HFFc6 (cell line): ENCODE measurements at places on chromosomes 3 and 15.

DNA sequence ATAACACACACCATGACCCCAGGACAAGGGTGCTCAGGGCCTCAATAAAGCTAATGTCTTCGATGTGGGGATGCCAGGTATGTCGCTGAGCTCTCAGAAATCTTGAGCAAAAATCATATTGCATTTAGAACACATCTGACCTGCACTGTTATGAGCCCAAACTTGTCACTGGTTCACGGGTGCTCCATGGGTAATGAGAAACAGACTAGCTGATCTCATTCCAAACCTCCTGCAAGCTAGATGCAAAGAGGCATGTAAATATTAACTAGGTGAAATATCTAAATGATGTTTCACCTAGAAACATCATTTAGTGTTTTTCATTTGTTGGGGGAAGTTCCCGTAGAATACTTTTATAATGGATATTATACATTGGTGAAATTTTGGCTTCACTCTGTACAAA, 549.4 kb downstream of the OCA2 start:
- no peak for DNase-seq

GRCh38 chr3:157582637-157582973, 79.4 kb upstream of the VEPH1 start:
- no peak for DNase-seq

DNA sequence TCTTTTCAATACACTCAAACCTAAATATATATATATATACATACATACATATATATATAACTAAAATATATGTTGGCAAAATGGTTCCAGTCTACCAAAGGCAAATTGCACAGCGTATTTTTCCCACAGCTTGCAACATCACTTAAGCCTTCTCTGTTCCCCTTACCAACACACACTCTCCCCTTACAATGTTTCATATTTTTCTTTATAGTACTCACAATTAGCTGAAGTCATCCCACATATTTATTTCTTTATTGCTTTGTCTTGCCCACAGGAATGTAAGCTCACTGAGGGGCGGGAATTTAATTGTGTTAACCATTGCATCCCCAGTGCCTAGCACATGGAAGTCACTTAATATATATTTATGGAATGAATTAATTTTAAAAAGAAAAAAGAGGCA, 288.3 kb downstream of the ULK4 start:
- DNase-seq: peak; percentile 42

DNA sequence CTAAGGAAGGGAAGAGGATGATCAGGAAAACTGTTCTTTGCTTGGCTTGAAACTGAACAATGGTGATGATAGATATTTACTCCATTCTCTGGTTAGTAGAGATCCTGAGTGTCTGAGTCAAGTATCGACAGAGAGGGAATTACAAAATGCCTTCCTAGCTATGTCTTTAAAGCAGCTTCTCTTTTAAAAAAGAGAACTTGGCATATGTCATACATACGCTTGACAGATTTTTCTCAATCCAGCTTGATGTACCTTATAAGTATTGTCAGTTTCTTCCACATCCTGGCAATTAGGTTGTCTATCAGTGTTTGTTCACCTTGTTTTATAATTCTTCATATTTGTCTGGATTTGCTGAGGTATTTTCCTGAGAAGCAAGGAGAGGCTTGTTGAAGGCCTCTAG, 5.0 kb upstream of the EPHB1 start:
- DNase-seq: no peak

GRCh38 chr3:169467751-169468150, 195.8 kb downstream of the MECOM start:
- no peak for DNase-seq

DNA sequence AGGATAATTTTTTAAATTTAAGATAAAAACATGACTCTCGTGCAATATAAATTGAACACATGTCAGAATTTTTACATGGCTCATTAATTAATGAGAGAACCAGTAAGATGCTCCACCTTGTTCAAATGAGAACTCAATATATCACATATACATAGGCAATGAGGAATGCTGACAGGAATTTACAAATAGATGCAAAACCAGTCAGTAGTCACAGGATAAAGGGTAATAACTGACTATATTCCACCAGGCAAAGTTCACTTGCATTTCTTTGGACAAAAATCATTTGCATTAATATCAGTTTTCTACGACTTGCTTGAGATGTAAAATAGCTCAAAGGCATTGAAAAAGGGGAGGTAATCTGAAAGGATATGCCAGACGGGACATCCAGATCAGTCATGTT, 139.4 kb downstream of the STAC start:
- DNase-seq: no peak

- no peak for DNase-seq
These were observed 256.1 kb upstream of the HES1 start for GRCh38 chr3:193879864-193880242.

DNA sequence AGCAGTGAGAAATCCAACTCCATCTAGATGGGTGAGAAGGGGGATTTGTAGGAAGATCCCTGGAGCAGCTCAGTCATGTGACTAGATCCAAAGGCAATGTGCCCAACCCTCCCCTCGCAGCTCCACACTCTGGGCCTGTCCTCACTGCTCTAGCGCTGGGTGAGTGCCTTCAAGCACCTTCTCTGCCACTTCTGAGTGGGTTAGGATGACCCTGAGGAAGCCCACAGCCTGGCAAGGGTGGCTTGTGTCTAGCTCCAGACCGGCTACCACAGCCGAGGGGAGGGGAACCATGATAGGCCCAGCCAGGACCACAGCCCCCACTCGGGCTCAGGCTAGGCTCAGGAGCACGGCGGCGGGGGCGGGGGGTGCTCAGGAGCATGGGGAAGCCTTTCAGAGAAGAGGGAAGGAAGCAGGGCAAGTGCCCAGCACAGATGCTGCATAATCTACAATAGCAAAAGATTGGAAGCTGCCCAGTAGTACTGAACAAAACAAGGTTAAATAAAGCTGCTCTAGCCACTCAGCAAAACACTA, 1.7 kb downstream of the SPATA12 start:
- DNase-seq: no peak

DNA sequence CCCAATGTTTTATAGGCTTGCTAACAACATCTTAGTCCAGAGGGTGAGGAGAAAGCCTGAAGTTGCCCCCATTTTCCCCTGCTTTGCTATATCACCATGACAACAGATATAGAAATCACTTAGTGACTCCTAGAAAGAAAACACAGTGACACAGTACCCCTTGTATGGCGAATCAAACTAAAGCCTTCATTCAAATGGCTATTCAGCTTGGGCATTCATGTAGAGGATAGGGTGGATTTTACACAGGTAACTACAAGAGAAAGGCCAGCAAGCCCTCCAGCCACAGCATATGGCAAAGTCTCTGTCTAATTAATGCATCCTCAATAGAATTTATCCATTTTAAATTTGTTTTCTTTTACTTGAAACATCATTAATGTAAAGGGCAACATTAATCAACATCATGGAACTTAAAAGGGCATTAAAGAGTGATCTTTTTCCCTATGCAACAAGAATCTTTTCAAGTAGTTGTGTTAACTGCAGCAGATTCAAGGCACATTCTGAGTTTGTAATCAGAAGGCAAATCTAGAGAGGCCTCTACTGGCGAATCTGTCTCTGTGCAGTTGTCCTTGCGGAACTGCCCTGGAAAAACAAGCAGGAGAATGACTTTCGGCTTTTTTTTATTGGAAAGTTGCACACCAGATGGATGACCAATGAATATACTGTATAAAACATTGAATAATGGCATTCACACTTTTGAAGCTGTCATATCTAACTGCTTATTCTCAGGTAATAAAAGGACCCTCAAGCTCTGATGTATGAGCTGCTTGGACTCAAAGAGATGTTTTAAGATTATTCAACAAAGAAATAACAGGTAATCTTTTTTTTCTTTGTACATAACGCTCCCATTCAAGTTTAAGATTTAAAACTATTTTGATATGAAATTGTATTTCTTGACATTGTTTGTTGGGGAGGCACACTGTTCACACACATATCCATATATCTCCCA, 621.7 kb upstream of the AGTR1 start:
- DNase-seq: peak; percentile 53

DNA sequence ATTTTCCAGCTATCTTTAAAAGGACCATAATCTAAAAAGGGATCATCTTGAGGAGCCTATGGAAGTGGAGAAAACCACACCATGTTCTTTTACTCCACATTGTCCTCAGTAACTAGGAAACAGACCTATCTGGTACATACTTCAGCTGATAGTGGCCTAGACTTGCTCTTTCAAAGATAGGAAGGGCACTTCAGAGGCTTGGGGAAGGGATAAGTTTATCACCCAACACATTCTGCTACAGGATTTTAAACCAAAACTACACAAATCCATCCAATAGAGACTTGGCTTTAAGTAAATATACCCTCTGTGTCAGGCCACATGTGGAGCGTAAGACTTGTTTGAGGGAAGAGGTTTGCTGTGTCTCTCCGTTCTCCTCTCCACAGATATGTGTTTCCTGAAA, 35.4 kb downstream of the CP start:
- no peak for DNase-seq

GRCh38 chr3:58955308-58955707, 94.5 kb downstream of the CFAP20DC start:
- DNase-seq: no peak

DNA sequence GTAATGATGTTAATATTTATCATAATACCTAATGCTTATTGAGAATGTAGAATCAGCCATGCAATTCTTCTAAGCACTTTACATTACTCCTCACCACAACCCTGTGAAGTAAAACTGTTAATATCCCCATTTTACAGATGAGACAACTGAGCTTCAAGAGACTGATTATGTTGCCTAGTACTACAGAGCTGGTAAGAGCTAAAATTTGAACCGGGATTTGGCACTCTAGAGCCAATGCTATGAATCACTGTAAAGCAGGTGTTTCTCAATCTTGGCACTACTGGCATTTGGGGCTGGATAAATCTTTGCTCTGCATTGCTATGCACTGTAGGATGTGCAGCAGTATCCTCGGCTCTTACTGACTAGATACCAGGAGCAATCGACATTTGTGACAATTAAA, 367.7 kb downstream of the MAGI1 start:
- no peak for DNase-seq

- no peak for DNase-seq
These were observed 32.2 kb downstream of the ZDHHC19 start for GRCh38 chr3:196178993-196179379.

DNA sequence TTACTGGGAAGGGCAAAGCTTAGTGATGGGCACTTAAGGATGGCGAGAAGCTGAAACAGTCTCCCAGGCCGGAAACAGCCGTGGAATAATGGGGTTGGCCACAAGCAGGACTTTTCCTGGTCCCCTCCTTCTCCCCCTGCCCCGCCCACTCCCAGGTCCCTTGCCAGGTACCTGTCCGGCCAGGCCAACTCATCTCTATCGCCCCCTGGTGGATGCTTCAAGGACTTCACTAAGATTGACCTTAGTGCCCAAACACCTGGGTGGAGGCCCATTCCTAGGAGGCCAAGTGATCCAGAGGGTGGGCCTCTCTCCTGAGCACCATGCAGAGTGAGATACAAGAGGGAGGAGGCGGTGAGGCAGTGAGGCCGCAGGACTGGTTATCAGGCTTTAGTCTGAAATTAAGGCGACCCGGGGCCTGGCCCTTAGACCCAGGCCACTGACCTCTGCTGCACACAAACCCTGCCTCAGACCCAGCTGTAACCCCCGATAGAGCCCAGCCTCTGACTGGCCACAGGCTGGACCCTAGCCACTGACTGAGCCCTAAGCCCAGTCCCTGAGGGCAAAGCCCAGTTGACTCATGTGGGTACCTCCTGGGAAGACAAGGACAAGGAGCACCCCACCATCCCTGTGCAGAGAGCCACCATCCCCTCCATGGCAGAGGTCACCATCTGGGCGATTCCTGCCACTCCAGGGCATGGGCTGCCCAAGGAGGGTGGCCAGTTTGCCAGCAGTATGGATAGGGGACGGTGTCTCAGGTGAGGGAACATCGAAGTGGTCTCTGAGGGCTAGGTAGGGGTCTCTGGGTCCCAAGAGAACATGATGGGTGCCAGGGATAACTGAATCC, 37.6 kb downstream of the VIPR1 start:
- no peak for DNase-seq

DNA sequence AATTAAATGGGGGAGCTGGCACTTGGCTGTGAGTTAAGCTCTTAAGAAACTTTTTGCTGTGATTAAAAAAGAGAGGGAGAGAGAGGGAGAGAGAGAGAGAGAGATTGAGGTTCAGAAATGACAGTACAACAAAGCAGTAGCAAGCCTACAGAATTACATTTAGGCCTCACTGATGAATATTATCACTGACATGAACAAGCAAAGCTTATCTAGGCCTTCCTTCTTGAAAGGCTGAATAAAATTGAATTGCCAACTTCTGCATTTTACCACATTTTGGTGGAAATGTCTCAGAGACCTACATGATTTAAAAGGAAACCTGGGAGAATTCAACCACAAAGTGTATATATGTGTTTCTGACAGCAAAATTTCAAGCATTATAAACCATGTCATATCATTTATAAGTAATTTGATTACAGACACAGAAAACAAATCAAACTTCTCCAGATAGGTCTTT, 530.8 kb downstream of the SOX2 start:
- DNase-seq: no peak

DNA sequence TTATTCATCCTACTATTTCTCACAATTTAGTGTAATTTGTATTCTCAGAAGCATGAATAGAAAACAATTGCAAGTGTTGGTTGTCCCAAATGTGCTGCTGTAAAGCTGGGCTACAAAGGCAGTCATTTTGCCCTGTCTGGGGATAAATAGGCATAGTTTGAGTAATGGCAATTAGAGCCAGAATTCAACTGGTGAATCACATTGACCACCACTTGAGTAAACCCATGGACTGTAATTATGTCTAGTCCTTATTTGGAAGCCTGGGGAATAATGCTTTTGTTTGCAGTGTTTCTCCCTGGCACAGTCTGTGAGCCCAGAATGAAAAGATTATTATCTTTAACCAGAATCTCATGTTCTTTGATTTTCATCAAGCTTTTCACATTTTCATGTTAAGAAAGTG, 30.5 kb upstream of the CHL1 start:
- no peak for DNase-seq

DNA sequence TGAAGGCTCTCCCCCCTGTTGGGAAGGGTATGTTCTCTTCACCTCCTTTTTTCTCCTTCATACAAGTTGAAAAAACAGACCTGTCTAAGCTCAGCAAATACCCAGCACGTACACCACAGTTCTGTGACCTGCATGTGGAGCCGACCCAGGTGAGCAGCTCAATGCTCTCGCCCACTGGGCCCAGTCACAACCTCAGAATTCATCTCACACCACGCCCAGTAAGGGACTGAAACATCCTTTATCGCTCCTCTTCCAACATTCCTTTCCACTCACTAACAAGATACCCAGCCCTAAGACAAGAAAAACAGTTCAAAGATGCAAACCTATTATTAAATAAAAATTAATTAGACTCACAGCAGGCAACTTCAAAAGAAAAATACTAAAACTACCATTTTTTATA, 68.9 kb downstream of the FOXP1 start:
- DNase-seq: peak; percentile 18

DNA sequence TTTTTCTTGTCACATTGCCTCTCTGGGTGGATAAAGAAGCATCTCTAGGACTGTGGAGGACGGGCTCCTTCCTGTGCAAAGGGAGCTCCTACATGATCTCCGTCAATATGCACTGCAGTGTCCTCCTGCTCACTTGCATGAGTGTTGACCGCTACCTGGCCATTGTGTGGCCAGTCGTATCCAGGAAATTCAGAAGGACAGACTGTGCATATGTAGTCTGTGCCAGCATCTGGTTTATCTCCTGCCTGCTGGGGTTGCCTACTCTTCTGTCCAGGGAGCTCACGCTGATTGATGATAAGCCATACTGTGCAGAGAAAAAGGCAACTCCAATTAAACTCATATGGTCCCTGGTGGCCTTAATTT, 478 bp downstream of the GPR15 start:
- DNase-seq: no peak
